Keratinocyte (primary cell): ENCODE measurements at places on chromosomes 6 and 20.

GRCh38 chr6:41548098-41548840, 2.1 kb downstream of the FOXP4 start:
- DNase-seq, result no peak

GRCh38 chr20:49697071-49697470, 16.6 kb downstream of the B4GALT5 start:
- no peak for DNase-seq

DNA sequence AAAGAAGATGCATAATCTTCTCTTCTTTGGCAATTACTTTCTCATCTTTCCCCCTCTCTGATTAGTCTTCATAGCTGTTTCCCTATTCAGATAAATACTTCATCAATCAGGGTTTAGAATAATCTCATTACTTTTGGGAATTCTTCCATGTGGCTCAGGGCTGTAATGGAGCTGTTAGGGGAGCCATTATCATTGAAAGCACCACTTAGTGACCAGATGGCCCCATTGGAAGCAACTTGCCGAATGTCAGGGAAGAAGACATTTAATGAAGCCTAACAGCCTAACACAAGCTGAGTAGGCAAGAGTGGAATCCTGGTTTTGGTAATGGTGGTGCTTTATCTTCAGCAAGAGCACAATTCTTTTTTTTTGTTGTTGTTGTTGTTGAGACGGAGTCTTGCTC, 45.0 kb downstream of the TIAM2 start:
- no peak for DNase-seq

- DNase-seq, result no peak
Observed at GRCh38 chr20:9903048-9903655, 64.3 kb upstream of the PAK5 start.

GRCh38 chr20:41047279-41047974, 18.8 kb downstream of the TOP1 start:
- no peak for DNase-seq
